Fibroblast of lung (primary cell): ENCODE measurements at places on chromosomes 2 and 18.

DNA sequence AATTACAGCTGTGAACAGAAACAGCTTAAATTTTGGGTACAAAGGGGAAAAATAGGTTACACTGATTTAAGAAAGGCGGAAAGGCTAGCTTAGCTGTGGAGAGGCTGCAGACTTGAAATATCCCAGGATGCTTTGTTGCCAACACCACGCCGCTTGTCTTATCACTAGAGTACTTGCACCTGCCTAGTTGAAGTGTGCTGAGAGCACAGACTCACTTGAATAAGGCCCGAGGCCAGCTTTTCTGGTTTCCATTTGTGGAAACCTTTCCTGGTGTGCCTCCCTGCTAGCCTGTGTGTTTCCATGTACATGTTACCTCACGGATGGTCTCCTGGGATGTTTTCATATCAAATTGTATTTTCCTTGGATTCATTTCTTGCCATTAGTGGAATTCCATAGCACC is 3.2 kb downstream of the CABLES1 start:
- H3K27me3 ChIP-seq = peaks cover 9% of the 10 kb centered on the region
- no peak overlapping the region for H3K27ac ChIP-seq
- H3K36me3 ChIP-seq = no peaks in the 10 kb centered on the region

DNA sequence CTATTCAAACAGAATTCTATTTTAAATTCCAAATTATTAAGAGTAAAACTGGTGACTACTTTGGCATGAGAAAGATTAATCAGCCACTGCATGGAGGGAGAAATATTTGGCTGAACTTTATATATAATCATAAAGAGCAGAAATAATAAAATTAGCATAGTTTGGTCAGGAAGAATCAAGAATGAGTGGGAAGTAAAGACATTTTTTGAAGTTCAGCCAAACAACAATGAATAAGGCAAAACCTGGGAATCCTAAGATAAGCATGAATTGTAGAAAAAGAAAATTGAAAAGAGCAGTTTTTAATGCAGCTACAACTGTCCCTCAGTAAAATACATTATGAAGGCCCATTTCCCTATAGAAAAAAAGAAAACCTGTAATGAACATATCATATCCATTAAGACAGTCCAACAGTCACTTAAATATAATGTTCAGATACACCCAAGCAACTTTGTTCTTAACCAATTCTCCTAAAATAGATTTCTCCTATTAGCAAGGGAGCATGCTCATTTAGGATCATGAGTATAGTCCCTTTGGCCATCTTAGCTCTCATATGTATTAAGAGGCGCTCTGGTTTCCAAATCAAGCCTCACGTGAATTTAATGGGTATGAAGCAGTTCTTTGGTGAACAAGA is 6.5 kb downstream of the TMEM17 start:
- no peak overlapping the region for H3K27ac ChIP-seq
- no peak overlapping the region for H3K4me3 ChIP-seq
- no peaks in the 10 kb centered on the region for H3K4me1 ChIP-seq
- no peaks in the 10 kb centered on the region for H3K27me3 ChIP-seq
- DNase-seq = no peak

DNA sequence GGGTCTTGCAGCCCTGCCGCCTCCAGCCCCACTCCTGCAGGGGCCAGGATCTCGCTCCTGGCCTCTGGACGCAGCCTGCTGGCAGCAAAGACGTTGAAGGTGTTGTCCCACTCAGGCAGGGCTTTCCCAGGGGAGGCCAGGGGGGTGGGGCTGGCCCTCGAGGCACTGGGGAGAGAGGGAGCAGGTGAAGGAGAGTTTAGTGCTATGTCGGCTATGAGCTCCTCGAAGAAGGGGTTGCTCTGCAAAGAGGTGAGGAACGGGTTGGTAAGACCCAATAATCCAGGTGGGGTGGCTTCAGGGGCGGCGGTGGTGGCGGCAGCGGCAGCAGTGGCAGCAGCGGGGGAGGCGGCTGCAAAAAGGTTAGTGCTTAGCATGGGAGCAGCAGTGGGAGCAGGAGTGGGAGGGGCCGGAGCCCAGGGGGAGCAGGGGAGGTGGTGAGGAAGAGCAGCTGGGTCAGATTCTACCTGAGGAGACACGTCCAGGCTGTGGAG is 9.7 kb upstream of the SFXN5 start:
- H3K4me3 ChIP-seq = no peak overlapping the region
- H3K36me3 ChIP-seq = peaks cover 8% of the 10 kb centered on the region
- no peak overlapping the region for H3K27ac ChIP-seq
- DNase-seq = no peak
- no peaks in the 10 kb centered on the region for H3K4me1 ChIP-seq

- H3K27ac ChIP-seq = no peak overlapping the region
- no peak overlapping the region for H3K4me3 ChIP-seq
- H3K27me3 ChIP-seq = peaks cover 3% of the 10 kb centered on the region
- DNase-seq = no peak
- no peaks in the 10 kb centered on the region for H3K4me1 ChIP-seq
- no peaks in the 10 kb centered on the region for H3K36me3 ChIP-seq
These were observed 10.0 kb downstream of the ZAP70 start for GRCh38 chr2:97723156-97724072.

DNA sequence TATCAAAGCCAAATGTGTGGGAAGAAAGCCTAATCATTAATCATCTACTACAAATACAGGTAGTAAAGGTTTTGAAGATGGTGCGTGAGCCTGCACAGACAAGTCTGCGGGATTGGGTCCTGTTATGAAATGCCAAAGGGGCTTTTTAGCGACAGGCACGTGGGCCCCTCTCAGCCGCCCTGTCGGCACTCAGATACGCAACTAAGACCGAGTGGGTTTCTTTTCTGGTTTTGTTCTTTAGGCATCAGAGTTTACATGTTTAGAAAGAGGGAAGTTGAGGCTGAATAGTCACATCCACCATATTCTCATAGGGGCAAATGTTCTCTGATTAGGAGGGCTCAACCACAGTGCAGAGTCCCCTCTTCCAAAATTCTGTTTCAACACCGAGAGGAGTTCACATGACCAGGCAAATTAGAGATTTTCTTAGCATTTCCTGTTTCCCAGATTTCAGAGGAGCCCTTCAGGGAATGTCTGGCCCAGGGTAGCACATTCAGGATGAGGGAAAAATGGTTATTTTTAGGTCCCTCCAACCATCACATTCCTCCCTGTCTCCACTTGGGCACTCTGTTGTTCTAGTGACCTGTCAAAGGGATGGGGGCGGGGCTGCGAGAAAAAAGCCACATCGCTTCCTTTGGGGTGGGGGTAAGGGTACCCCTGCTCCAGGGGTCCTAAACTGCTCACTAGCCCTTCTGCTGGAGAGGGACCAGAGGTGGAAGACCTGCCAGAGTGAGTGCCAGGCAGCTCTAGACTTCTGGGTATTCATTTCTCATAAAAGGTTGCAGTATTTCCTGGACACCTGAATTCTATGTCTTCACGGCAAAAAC is 159.2 kb downstream of the BCL2 start:
- no peak for DNase-seq
- H3K4me3 ChIP-seq = no peak overlapping the region
- H3K4me1 ChIP-seq = peaks cover 12% of the 10 kb centered on the region
- no peaks in the 10 kb centered on the region for H3K36me3 ChIP-seq

DNA sequence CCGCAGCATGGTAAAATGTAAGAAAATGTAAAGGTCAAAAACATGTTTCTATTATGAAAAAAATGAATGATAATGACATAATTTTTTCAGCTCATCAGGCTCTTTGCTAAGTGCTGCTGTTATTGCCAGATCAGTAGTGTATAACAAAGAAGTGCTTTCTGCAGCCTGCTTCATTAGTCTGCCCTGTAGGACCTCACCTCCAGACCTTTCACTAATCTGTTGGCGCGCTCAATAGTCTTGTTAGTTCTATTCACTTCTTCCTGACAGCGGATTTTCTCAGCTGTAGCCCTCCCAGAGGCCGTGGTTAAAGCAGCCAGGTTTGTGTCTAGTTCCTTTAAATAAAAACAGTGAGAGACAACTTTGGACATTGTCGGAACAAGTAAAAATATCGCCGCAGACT is 97.7 kb downstream of the CDCA7 start:
- DNase-seq = no peak
- no peak overlapping the region for H3K27ac ChIP-seq
- no peak overlapping the region for H3K4me3 ChIP-seq
- H3K27me3 ChIP-seq = peaks cover 3% of the 10 kb centered on the region
- no peaks in the 10 kb centered on the region for H3K36me3 ChIP-seq
- H3K4me1 ChIP-seq = no peaks in the 10 kb centered on the region
